Activated effector memory CD4-positive, alpha-beta T cell treated with anti-CD3 and anti-CD28 coated beads, Interleukin-2, amount 50 U/mL, for 16 hours (primary cell): ENCODE measurements at places on chromosomes 1 and 21.

DNA sequence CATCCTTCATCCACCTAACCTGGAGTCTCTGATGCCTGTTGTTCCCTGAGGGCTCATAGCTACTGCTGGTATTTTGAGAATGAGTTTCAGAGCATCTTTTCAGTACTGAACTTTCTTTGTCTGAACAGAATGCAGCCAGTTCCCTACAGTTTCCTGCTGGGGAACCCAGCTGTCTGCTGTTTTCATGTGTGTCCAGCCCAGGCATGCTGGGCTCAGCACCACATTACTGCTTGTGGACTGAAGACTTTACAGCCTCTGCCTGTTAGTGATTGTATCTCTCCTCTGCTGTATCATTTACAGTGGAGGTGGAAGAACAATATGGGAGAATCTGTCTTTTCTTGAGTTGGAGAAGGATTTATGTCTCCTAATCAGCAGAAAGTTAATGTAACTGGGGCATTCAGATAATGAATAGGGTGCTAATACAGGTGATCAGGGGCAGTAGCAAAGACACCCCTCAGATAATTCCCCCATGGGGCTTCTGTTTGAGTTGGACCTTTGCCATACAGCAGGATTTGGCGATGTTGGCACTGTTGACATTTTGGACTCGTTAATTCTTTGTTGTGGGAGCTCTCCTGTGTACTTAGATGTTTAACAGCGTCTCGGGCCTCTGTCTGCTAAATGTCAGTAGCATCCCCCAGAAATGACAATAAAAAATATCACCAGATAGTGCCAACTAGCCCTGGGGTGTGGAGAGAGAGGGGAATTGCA is 207.7 kb downstream of the HHAT start:
- DNase-seq = no peak

DNA sequence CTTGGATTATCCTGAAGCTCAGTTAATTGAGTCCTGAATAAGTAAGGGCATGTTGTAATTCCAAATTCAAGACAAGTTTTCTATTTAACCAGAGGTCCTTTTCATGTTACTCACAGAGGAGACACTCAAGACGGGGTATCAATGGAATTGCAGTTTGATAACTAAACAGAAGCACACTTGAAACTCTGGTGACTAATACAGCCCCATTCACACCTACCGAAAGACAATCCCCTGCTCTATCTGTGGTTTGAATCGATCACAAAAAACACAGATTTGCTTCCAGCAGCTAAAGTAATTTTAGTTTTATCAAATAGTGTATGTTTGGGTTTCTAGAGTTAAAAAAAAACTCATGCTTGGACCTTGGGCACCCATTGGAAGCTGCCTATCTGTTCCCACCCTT is 60.4 kb downstream of the TEX35 start:
- no peak for DNase-seq

DNA sequence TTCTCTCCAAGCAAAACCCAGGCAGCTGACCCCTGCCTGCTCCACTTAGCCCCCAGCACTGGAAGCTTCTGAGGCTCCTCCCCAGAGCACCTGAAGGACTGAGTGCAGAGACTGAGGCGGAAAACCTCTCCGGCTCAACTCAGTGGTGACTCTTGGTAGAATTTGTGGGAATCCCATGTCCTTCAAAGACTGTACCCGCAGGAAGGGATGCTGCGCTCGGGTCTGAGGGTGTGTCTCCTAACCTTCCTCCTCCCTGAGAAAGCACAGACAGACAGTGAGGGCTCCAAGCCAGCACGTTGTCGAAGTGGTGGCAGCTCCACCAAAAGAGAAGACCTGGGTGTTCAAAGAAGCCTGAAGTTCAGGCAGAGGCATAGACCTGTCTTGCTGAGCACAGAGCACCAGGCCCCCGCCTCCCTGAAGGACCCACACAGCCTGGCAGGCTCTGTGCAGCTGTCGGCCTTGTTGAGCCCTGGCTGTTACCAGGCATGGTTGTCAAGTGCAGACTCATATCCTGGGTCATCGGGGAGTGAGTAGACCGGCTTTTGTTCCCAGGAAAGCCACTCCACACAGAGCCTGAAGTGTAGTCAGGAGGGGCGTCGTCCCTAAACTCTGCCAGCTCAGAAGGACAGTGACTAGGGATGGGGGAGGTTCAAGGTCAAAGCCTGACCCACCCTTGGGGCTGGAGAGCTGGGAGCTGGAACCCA is 36.7 kb downstream of the CSMD2 start:
- DNase-seq = peak; percentile 30

DNA sequence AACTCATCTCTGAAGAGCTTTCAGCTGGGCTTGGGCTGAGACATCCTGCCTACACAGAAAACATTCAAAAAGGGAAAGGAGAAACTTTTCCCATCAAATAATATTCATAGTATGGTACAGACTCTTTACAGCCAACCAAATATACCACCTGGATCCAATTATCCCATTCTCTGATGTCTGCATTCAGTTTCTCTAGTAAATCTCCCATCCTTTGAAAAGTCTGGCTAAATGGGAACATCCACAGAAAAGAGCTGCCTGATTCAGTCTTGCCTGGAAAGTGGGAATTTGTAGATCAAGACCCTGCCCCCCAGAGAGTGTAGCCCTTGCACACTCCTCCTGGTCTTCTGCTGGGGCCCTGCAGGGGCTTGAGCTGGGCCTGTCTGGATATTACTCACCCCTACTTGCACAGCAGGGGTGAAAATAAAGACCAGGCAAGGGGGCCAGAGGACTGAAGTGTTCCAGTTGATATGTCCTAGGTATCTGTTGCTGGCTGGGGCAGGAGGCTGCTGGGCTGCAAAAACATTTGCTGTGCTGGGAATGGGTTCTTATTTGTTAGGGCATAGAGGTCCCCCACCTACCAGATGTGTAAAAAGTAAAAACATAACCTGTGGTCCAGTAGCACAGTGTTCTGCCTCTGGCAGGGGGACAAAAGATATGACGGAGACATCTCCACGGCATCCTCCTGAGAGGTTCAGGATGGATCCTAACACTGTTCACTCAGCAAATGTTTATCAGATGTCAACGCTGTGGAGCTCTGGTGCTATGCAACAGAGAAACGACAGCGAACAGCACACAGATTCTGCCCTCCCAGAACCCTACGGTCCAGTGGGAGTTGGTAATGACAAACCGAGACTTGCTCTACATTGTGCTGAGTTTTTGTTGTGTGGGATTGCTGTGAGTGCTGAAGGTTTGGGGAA is 140.3 kb downstream of the PLXNA2 start:
- DNase-seq = no peak

- no peak for DNase-seq
These were observed 595 bp downstream of the AK2 start for GRCh38 chr1:33036051-33036525.

GRCh38 chr1:68359045-68359444 is 90.7 kb downstream of the RPE65 start:
- no peak for DNase-seq

DNA sequence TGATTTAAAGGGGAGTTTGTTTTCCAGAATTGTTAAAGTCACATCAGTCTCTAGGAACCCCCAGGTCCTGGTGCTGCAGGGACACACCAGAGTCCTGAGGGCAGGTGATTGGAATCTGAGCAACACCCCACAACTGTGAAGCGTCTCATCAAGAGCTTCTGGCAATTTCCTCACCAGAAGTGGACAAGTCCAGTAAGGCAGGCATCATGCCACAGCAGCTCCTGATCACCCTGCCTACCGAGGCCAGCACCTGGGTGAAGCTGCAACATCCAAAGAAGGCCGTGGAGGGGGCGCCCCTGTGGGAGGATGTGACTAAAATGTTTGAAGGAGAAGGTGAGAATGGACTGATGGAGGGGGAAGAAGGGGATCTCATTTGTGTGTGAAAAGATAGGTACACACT is 2.1 kb downstream of the ZFP69 start:
- no peak for DNase-seq

- DNase-seq = no peak
These were observed 647.9 kb downstream of the PLA2G4A start for GRCh38 chr1:187476671-187477070.

DNA sequence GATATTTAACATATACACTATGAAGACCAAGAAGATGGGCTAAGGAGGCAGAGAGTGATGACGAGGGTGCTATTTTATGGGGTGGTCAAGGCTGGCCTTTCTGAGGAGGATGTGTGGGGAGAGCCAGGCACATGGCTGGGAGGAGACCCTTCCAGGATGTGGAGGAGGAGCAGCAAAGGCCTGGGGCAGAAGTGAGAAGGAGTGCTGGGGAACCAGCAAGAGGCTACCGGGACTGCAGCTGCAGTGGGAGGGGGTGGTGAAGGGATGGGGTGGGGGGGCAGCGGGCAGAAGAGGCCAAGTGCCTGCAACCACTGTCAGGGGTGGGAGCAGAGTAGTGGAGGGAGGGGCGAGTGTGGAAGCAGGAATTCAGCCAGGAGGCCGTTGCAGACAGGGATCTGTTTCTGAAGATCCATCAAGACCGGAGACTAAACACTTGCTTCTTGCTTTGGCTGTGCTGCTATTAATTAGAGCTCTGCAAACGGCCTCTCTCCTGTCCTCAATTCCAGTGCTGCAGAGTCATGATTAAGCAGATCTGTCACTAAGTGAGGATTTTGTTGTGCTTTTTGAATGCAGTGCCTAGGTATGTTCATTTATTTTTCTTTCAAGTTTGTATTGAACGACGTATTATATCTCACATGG is 89.9 kb downstream of the IER5 start:
- no peak for DNase-seq

GRCh38 chr1:192080684-192081083 is 77.6 kb upstream of the RGS18 start:
- DNase-seq = no peak

DNA sequence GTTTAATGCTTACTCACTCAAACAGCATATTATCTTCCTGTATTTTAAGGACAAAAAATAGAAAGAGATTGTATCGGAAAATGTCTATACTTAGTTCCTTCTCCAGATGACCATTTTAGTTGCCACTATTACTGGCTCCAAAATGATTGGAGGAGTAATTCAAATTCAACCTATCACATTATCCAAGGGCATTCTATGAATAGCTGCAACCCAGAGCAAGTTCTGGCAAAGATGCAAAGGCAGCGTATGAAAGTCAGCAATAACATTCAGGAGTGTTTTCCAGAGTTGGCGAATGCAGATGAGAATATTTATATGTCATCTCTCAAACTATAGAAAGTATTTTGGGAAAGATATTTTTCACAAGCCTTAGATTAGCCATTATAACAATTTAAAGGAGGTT is 389.8 kb upstream of the ADGRL2 start:
- no peak for DNase-seq

DNA sequence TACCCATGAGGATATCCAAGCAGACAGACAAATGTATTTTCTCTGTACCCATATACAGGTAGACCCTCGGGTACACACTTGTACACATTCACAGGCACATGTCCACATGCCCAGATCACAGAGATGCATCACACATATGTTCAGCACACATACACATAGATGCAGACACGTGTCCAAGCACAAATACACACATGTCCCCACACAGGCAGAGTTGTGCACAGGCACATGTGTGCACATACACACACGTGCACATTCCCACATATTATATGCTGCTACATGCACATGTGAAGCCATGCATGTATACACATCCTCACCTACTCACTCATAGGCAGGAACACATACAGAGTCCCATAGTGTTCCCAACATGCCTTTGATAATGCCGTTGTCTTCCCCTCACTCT is 219.5 kb downstream of the GRIK3 start:
- no peak for DNase-seq

- DNase-seq = peak; percentile 78
These were observed 65.1 kb upstream of the ID3 start for GRCh38 chr1:23624440-23624839.

GRCh38 chr1:111961773-111962565 is 27.5 kb downstream of the KCND3 start:
- no peak for DNase-seq

GRCh38 chr1:110205591-110206155 is 4.4 kb upstream of the KCNC4 start:
- no peak for DNase-seq

DNA sequence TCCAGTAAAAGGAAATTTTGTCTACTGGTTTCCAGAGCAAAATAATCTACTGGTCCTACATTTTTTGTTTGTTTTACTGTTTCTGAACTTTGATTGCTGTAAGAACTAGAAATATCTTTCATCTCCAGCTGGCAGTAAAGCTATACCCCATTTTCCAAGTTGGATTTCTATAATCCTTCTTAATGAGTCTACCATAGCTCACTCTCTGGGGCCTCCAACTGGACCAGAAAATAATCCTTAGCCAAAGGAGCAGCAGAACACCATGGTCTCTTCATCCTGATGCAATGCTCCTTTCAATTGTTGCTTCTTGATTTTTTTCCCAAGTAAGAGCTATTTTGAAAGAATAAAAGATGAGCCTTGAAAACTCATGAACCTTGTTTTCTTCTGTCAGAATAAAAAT is 110.0 kb upstream of the COL11A1 start:
- DNase-seq = no peak

DNA sequence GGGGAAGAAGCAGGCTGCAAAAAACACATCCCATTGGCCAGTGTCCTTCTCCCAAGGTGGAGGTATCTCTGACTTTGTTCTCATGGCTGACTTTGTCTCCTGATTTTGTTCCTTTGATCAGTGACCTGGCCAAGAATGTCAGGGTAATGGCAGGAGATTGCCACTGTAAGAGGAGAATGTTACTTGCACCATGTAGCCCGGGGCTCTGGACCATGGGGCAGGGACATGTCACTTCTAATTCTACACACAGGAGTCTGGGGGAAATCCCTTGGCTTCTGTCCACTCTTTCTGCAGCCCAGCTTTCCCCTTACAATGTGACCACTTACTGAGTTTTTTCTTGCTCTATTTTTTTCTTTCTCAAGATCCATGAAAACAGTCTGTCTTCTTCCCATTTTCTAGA is 87.7 kb upstream of the LRRN2 start:
- DNase-seq = no peak

GRCh38 chr1:200423235-200423634 is 13.4 kb upstream of the ZNF281 start:
- DNase-seq = no peak

GRCh38 chr1:15424146-15424667 is 14.0 kb upstream of the CTRC start:
- no peak for DNase-seq

DNA sequence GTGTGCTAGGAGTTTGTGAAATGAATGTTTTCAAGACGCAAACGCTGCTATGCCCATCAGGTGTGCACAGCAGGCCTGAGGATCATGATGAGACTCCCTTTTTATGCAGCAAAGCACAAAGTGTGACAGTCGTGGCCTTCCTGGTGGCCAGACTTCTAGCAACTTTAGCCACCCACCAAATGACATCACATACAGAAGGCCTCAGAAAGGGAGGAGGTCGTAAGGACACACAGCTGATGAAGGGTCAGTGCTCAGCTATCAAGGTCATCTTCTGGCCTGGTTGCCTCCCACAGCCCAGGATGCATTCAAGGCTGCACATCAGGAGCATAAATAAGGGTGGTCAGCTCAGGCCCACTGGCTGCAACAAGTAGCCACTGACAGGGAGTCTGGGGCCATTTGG is 36.6 kb downstream of the BMP8A start:
- DNase-seq = peak; percentile 19

- peak; percentile 38 for DNase-seq
These were observed 6.5 kb downstream of the DEGS1 start for GRCh38 chr1:224189561-224189960.

GRCh38 chr1:40769815-40770214 is 13.8 kb upstream of the KCNQ4 start:
- DNase-seq = peak; percentile 59

GRCh38 chr1:197865809-197866208 is 36.6 kb upstream of the C1orf53 start:
- no peak for DNase-seq
